ENCODE measurements at places on chromosomes 3 and 15.
A peak's percentile ranks its signal among the peaks of the same experiment; 100 is the strongest.

- DNase-seq, result no peak
Observed at GRCh38 chr15:36370051-36370730, 209.2 kb upstream of the CDIN1 start.

- no peak for DNase-seq
Observed at GRCh38 chr3:156445117-156446090, 109.5 kb downstream of the SSR3 start.

GRCh38 chr3:11764931-11765363 lies 81.7 kb downstream of the TAMM41 start:
- peak; percentile 46 for DNase-seq

DNA sequence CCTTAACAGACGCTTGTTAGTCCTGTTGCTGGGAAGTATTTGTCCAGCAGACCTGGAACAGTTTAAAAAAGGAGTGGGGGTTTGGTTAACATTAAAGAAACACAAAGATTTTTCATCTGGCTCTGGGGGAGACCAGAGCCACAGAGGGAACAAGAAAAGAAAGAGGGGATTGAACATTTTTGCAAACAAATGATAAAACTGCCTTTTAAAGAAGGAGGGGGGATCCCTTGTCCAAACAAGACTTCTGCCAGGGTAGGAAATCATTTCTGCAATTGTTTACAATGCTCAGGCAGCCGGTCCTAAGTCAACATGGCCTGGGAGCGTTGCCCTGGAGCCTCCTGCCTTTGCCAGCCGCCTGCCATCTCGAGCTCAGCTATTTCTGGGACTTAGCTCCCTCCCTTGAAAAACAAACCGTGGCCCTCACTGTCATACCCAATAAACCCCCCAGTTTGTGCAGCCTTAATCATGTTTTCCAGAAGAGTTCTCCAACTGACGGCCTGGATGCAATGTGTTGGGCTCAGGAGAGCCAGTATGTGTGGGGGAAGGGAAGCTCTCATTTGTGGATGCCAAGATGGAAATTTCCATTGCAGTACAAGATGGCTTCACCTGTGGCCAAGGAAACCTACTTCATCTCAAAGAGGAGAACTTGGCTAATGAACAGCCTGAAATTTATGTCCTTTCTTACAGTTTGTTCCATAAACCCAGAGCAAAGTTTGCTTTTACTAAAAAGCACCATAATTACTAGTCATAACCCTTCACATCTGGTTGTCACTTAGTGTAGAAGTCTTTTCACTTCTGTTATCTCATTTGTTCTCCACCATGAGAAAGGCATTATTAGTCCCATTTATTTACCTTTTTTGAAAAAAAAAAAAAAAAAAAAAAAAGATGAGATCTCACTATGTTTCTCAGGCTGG lies 75.9 kb upstream of the RNU6-1 start:
- DNase-seq, result no peak

DNA sequence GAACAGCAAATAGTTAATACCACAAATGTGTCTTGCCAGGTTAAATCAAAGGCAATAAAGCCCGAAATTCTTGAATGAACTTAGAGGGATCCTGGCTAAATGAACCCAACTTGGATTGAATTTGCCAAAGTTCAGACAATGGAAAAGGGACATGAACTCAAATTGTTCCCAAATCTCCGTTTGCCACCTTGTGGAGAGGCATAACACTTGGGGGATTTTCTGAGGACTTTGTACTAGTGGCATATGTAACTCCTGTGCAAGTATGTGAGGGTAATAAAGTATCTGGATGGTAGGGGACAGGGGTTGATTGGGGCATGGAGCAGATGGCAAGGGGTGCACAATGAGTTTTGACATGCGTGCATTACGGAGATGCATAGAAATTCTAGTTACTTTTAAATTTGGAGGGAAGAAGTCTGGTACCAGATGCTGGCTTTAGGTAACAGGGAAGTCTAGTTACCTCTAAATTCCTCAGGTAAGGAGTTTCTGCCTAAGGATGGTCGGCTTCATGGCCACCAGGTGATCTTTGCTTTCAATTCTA lies 1.2 kb upstream of the TCAIM start:
- no peak for DNase-seq

GRCh38 chr3:135325726-135326235 lies 530.7 kb downstream of the EPHB1 start:
- DNase-seq, result no peak

DNA sequence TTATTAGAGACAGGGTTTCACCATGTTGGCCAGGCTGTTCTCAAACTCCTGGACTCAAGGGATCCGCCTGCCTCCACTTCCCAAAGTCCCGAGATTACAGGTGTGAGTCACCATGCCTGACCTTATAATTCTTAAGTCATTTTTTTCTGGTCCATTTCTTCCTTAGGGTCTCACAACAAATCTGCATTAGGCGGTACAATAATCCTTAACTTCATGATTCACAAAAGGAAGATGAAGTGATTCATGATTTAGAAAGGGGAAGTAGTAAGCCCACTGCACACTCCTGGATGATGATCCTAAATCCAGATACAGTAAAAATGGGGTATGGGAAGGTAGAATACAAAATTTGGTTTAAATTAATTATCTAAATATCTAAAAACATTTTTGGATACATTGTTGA lies 45.0 kb upstream of the TKT start:
- no peak for DNase-seq

DNA sequence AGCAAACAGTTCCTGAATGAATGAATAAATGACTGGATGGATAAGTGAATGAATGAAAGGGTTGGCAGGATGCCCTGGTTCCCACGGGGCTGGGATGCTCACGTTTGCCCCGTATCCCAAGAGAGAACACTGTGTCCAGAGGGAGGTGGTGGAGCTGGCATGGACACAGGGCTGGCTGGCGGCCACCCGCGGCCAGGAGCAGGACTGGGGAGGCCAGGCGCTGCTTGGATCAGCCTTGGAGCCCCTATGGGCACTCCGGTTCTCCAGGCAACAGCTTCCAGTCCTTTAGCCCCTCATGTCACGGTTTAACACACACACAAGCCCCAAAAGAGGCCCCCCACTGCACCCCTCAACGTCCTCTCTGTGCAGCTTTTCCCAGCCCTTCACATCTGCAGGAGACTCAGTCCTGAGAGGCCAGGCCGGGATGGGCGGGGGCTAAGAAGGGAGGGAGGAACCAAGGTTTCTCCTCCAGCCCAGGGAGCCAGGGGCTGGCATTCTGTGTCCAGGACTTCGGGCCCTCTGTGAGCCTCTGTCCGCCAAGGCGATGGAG lies 86.0 kb upstream of the ALDH1L1 start:
- no peak for DNase-seq

- DNase-seq, result no peak
Observed at GRCh38 chr3:106114848-106115247, 246.0 kb upstream of the CBLB start.

DNA sequence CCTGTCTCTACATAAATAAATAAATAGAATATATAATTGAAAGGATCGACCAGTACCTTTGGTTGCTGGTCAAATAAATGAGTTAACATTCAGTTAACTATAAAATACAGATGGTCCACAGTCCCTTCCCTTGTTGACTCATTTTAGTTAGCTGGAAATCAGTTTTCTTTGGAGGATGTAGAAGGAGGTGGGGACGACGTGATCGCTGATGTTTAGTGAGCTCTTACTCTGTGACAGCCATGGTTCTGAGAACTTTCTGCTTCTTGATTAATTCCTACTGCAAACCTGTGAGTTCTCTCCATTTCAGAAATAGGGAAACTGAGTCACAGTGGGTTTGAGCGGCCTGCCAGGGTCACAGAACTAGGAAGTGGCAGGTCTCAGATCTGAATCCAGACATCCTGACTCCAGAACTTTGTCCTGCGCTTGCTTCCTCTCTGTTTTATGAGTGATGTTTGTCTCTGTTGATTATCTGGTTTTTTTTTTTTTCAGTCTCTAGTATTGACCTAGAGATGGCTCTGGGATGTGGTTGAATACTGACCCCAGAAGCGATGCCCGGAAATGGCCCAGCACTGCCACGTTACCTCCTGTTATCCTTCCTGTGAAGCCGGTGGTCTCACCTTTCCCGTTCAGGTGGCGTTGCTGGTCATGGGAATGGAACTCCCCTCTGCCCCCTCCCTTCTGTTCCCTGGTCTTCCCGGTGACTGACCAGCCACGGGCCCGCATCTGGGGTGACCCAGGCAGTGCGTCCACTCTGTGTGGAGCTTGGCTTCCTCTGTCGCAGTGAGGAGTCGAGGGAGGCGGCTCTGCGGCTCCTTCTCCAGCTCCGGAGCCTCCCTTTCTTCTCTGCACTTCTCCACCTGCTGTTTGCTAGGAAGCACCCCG lies 18.2 kb downstream of the SYNM start:
- DNase-seq, result no peak

DNA sequence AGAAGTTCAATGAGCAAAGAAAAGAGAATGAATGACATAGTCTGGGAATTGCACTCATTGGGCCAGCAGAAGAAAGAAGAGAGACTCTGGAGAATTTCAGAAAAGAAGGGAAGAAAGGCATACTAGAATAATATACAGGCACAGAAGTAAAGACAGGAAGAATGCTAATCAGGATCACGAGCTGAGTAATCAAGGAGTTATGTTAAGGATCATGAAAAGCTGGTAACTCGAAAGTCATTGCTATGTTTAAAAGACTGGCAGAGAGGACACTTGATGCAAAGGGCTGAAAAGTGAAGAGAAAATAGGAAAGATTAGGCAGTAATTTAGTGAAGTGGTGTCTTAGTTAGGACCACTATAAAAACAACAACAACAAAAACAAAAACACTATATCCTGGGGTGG lies 284.1 kb downstream of the ZBBX start:
- no peak for DNase-seq

GRCh38 chr3:13008155-13008995 lies 64.9 kb downstream of the IQSEC1 start:
- DNase-seq, result no peak

GRCh38 chr3:15800780-15801179 lies 3.0 kb upstream of the ANKRD28 start:
- DNase-seq, result no peak

GRCh38 chr3:128485282-128486204 lies 7.5 kb downstream of the GATA2 start:
- DNase-seq, result no peak

DNA sequence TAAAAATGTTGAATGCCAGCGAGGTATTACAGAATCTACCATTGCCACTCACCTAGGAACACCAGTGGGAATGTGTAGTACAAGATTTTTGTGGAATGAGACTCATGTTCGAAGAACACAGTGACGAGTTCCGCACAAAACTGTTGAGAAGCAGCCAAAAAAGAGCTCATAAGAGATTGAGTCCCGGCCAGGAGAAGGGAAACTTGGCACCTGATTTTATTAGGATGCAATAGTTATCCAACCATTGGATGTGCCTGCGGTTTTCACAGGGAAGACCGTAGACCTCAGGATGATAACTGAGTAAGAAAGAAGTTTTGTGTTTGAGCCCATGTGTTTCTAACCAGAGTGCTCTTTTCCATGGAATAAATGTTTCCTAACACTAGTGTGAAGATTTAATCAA lies 88.9 kb downstream of the PTPRG start:
- DNase-seq, result peak; percentile 90

- DNase-seq, result no peak
Observed at GRCh38 chr3:94070341-94070911, 7.6 kb downstream of the NSUN3 start.

DNA sequence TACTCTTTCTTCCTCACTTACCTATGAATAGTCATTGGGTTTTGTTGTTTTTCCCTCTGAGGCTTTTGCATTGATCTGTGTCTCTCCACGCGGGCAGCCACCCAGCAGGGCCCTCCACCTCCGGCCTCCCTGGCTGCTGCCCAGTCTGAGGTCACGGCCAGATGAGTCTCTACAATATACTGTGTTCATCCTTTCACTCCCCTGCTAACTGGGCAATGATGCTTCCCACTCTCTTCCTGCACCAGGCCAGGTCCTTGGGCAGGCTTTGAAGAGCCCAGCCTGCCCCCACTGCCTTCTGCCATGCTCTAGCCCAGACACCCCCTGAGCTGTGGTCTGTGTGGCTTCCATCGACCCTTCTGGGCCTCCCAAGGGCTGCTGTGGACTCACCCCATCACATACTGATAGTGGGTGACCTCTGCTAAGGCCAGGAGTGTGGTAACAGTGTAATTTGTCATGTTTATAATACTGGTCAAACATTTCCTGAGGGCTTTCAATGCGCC lies 18.0 kb downstream of the PDIA5 start:
- no peak for DNase-seq

DNA sequence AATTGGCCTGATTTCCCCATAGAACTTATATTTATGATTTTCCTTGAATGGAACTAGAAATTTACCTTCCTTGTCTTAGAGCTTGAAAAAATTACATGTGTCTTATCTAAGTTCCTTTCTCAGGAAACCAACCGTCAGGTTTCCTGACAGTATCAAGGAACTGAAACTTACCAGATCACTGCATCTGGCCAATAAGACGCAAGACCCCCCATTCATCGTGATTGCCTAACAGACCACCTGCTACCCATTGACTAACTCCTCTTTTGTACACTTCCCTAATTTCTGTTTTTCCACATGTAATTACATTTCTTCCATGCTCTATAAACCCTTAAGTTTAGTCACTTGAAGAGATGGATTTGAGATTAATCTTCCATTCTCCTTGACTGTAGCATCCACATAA lies 517.2 kb upstream of the CBLB start:
- no peak for DNase-seq

GRCh38 chr3:59658274-59658673 lies 608.4 kb upstream of the CFAP20DC start:
- DNase-seq, result no peak

DNA sequence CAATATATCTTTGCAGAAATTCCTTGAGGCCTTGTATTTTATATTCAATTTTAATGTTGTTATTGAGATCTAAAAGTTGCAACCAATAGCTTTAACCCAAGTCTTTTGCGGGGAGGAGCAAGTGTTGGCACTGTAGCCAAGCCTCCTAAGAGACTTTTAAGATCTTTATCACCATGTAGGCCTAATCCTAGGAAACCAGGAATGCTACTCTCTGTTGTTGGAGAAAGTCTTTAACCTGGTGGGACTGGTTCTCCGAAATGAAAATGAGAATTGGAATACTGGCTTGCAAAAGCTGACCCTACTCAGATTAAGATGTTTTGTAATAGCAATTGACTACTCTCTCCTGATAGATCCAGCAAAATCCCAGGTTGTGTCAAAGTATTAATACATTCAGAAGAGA lies 25.8 kb downstream of the SHC4 start:
- DNase-seq, result no peak

DNA sequence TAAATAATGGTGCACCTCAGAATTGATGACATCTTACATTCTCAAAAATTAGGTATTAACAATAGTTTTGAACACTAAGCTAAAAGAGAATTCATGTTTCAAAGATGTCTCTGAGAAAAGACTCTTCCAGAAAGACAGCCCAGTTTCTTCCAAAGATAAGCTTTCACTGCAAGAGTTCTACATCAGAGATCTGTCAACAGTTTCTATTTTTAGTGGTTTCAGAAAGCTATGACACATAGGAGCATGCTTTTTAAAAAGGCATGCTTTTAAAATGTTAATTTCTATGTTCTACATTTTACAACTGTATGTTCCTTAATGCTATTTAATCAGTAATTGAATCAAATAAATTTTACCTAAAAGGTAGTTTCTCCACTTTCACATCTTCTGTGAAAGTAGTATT lies 88.2 kb downstream of the PLOD2 start:
- no peak for DNase-seq

DNA sequence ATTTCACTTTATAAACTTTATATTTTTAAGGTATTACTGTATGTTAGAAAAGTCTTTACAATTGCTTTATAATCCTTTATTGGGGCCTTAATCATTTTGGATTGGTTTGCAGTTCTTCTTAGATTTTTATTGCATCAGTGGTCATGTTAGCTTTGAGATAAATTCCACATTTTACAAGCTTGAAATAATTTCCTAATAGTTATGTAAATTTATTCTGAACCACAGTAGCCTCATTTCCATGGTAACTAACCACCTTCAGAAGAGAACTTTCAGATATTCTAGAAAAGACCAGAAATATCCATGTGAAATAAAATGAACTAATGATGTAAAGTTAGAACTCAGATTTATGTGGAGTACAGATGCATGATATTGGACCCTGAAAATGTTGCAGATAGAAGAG lies 94.2 kb downstream of the NEO1 start:
- no peak for DNase-seq
